ENCODE measurements at places on chromosomes 11 and 22. TPM values are rescaled to one million over a fixed set of nuclear protein-coding genes. Genes with fewer than 3 reads are reported as not detected.

The SYT12 gene
- polyA plus RNA-seq, result 0.13 TPM

The IL17REL gene
- 0.08 TPM for polyA plus RNA-seq

The E2F8 gene
- polyA plus RNA-seq, result 11.4 TPM

The CHST1 gene
- polyA plus RNA-seq, result 11.1 TPM

The TEX12 gene
- 0.52 TPM for polyA plus RNA-seq

DNA sequence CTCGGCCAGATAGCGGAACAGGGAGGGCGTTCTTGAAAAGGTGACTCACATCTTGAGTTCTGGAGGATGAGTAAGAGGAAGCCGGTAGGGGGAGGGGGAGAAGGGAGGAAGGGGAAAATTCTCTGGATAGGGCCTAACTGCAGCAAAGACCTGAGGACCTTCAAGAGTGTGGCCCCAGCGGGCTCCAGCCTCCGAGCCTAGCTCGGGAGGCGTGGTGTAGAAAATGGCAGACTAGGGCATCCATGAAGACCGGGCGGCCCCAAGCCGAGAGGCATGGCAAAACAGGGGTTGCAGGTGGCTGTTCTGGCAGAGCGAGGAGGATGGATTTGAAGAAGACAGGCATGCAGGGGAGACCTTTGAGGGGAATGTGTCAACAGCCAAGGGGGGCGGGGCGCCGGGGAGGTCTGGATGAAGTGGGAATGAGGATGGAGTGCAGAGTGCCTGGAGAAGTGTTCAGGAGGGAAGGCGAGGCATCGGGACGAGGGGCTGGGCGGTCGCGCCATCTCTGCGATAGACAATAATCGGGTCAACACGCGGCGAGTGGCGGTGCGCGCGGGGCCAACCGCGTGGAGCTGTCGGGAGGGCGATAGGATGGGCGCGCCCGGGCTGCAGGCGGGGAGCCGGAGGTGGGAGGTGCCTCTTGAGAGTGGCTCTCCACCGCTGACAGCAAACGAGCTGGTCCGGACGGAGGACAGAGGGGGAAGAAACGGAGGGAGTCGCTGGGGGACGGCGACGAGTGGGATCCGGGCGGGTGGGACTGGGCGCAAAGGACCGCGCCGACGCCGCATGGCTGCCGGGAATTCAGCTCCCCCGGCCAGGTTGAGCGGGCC lies 40.0 kb upstream of the CREB3L1 start:
- no peak for DNase-seq

DNA sequence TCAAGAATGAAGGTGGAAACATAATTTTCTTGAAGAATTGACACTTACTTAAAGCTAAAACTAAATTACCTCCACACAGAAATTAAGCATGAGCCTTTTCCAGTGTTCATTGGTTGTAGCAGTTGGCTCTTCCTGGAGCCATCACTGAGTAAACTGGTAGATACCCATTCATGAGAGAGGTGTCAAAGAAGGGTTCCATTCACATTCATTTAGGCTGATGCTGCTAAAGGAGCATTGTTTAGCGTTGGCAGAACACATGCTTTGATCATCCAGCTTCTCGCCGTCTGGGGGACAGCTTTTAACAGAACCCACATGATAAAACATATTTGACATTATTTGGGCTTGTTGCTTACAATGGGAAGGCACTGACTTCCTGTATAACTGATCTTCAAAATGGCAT lies 71.6 kb downstream of the TNRC6B start:
- no peak for DNase-seq

GRCh38 chr22:48644997-48645396 lies 1182.7 kb downstream of the BRD1 start:
- DNase-seq, result no peak

DNA sequence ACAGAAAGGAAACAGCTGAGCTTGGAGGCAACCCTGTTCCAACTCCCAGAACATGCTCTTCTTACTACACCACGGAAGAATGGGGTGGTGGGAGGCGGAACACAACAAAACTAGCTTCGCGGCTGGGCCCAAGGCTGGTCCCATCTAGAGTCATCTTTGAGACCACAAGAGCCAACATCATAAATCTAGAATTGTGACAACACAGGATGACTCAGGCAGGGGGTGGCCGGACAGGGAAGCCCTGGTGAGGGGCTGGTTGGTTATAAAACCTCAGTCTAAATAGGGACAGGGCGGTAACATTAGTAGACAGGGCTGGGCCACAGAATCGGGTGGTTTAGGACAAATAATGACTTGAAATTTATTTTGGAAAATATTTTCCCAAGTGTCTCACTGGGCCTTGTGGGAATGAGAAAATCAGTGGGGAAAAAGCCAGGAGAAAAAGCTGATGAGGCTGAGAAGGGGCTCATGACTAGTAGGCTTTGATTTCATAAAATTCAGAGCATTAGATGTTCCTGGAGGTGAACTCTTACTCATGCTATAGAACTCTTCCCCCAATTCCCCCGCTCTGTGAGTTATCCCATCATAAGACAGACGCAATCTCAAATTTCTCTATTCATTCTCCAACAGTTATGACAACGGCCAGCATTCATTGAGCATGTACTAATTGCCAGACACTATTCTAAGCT lies 151.8 kb upstream of the TIMP3 start:
- DNase-seq, result no peak

DNA sequence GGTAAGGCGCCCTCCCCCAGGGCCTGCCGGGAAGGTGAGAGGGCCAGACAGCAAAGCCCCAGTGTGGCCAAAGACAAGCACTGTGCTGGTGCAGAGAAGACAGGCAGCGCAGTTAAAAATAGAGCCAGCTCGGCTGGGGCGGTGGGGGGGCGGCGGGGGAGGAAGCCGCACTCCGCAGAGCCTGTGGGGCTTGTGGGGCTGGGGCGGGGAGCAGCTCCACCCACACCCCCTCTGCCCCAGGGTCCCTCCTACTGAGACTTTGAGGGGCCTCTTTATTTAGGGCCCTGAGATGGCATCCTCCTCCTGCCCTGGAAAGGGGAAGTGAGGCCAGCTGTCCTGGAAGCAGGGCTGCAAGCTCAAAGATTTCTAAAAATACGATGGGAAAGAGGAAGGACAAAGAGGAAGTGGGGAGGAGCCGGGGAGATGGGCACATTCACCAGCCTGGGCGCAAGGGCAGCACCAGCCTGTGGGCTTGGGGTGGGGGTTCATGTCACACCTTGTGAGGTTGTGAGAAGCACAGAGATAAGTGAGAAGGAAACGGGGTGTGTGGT lies 2.6 kb downstream of the CYTH4 start:
- DNase-seq, result no peak

GRCh38 chr11:44842220-44842619 lies 108.5 kb downstream of the TP53I11 start:
- no peak for DNase-seq

- no peak for DNase-seq
Observed at GRCh38 chr11:77236901-77237300, 64.6 kb downstream of the GDPD4 start.

DNA sequence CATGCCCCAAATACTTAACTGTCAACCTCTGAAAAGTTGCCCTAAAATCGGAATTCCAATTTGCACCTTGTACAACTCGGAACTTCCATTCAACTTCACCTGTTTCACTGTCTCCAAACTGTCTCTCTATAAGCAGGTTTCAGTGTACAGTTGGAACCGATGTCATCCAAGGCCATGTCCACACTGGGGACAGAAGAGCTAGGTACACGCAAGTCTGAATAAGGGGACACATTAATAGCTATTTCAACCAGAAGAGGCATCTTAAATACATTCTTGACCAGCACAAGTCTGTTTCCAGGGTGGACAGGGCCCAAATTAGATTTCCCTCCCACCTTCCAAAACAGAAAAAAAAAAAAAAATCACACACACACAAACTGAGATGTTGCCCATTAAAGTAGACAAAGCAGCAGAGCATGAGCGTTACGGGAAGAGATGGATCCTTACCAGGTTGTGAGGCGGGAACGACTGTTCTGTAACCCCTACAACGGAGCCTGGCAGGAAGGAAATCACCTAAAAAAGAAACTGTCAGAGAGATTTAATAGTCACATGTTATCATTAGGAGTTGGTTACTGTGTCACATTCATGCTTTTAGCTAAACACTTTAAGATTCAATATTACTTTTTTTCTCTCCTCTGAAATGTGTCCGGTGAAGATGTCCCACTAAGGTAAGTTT lies 1.7 kb downstream of the CREBZF start:
- DNase-seq, result peak; percentile 12

DNA sequence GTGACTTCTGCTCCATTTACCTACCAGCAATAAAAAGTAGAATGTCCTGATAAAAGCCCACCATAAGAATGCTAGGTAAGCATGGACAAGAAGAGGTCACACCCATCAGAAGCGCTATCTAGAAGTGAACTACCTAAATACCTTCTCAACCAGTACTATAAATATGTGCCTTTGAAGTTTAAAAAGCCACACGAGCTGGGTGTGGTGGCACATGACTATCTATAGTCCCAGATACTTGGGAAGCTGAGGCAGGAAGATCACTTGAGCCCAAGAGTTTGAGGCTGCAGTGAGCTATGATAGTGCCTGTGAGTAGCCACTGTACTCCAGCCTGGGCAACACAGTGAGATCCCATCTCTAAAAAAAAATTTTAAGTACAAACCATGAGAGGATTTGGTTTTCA lies 66.7 kb downstream of the PACSIN2 start:
- no peak for DNase-seq

DNA sequence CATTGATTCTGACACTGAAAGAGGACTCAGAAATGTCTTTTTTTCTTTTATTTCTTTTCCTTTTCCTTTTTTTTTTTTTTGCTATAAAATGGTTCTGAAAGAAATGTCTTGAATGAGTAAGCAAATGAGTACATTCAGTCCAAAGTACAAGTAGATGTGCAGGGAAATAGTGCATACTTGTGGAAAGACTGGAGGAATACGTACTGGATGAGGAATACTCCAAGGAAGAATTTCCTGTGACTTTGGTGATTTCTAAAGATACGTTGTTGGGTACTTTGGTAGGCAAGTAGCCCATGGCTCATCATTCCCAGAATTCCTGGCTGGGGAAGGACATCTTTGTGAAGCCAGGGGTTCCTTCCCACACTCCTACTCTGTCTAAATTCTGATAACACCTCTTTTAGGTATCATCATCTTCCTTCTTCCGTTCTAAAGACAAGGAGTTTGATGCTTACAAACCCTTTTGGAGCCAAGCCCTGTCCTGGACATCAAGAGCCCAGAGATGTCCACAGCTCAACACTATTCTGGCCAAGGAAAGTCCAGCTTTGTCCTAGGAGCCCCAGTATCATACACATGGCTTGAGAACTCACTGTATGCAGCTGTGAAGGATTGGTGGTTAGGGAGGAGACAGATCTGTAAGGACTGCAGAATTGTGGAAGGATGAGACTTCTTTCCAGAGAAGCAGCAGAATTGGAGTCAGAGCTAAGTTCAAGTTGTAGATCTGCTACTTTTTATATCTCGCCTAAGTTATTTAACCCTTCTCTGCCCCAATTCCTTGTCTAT lies 4.8 kb upstream of the NUP98 start:
- no peak for DNase-seq

DNA sequence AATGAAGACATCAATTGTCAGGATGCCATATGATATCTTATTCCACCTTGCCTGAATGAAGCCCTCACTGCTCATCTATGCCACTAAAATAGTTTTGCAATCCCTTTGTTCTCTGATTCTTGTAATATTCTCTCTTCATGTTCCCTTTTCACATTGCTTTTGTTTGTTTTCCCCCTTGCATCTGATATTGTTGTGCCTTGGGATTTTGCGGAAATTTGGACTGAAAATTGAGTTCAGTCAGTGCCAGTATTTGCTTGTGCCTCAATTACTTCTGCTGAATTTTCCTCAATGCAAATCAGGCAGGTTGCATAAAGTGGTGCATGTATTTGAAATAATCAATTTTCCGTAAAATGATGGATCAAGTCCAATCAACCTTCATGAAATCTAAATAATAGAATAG lies 98.3 kb downstream of the PAX6 start:
- no peak for DNase-seq

DNA sequence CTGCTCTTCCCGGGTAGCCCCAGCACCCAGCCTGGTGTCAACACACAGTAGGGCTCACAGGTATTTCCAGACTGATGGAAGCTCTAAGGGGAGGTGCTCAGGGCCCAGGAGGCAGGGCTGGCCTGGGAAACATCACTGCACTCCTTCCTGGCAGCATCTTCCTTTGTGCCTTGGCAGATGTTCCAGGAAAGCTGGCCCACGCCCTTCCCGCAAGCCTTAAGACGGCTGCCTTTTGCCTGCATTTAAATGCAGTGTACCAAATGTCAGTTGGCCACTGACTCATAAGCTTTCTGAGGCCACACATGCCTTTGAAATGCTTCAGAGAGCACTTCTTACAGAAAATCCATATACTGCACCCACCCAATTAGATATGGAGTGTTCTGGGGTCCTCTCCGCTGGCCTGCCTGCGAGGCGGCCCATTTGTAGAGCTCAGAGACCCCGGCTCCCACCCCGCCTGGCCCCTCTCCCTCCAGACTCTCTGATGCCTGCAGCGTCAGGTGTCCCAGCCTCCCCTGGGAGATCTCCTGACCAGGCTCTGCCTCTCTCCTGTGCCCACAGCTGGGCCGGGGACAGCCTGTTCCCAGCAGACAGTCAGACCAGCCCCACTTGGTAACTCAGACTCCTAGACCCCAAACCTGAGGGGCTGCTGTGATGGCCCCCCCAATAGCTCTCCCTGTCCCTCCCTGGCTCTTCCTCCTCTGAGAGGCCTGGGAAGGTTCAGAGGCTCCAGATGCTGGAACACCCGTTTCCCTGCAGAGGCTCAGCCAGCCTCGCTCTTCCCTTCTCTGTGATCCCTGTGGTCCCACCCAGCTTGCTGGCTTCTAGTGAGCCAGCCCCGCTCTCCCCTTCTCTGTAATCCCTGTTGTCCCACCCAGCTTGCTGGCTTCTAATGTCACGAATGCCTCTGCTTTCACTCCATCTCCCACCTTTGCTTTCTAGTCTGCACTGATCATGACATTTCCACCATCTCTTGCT lies 47.6 kb upstream of the THY1 start:
- DNase-seq, result no peak

DNA sequence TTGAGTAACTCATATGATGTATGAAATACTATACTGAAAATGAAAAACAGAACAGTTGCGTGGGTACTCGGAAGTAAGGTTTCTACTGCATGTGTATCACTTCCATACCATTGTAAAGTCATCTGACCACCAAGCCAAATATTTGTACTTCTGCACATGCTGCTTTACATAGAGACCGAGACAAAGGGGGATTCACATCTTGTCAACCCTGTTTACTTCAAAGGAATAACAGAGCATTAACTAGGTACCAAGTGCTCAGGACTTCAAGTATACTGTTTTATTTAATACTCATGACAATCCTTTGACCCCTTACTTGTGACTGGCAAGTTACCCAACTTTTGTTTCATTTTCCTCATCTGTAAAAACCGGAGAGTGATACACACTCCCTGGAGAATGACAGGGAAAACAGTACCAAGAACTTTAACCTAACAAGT lies 9.9 kb downstream of the MAPK1 start:
- no peak for DNase-seq

GRCh38 chr11:112538534-112539280 lies 278.0 kb upstream of the PLET1 start:
- no peak for DNase-seq

All from left kidney (tissue), 8 donors.